ENCODE measurements at places on chromosomes 6 and 20.

GRCh38 chr20:5136096-5136495 lies 9.3 kb downstream of the CDS2 start:
- no peak for DNase-seq

DNA sequence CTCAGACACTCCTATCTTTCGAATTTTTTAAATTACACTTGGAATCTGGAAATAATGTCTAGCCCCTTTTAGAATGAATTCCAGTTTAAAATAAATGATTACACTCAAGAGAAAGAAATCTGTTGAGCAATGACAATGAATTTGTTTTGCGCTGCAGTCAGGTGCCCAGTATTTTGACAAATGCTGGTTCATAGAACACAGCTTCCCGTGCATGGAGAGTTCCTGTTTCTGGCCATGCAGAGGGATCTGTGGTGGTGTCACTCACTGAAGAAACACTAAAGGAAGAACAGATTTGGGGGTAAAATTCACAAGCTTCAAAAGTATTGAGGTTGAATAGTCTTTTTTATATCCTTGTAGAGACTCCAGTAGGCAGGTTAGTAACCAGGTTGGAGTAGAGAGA lies 113.4 kb upstream of the CEP85L start:
- no peak for DNase-seq

- no peak for DNase-seq
Measured at GRCh38 chr6:25405442-25405841, 126.3 kb downstream of the CARMIL1 start.

GRCh38 chr6:127297502-127298070 lies 30.9 kb downstream of the RNF146 start:
- DNase-seq = no peak

DNA sequence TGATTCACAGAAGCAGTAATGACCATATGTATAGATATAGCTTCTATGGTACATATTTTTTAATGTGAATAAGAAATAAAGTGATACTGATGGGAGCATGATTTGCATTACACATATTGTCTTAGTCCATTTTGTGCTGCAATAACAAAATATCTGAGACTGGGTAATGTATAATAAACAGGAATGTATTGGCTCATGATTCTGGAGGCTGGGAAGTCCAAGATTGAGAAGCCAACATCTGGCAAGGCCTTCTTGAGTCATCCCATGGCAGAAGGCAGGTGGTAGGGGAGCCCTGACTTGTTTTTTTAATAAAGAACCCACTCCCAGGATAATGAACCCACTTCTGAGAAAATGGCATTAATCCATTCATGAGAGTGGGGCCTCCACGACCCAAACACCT lies 185.6 kb upstream of the RREB1 start:
- DNase-seq = no peak

DNA sequence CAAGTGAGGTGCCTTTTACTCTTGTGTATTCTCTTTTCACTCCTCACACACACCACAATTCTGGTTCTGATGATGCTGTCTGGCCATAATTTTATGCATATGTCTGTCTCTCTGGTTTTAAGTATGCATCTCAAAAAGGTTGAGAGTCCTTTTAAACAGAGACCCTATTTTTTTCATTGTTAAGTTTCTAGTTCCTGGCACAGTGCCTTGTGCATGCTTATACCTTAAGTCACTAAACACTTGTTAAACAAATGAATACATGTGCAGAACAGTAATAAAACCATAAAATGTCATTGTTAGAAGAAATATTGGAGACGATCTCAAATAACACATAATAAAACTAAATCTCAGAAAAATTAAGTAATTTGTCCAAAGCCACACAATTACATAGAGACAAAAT lies 7.9 kb downstream of the ROS1 start:
- no peak for DNase-seq

- no peak for DNase-seq
Measured at GRCh38 chr20:37189416-37190016, 10.2 kb upstream of the MROH8 start.

DNA sequence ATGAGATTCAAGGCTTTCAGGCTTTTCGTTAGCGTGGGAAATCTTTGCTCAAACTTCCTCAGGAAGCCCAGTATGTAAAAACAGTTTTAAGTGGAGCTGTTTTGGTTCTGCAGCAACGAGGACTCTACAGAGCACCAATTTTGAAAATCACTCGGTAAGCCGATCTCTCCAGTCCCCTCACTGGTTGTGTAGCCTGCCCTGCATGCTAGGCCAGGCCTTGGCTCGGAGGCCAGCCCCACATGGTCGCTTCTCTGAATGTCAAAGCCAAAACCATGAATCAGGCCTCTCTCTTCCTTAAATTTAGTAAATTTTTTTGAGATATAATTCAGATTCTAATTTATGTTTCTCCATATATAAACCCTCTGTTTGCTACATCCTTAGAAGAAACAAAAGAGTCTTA lies 108.0 kb downstream of the CHD6 start:
- no peak for DNase-seq

- no peak for DNase-seq
Measured at GRCh38 chr20:59939052-59939878, 840 bp downstream of the PPP1R3D start.

- DNase-seq = no peak
Measured at GRCh38 chr20:37523911-37524700, 3.1 kb downstream of the NNAT start.

DNA sequence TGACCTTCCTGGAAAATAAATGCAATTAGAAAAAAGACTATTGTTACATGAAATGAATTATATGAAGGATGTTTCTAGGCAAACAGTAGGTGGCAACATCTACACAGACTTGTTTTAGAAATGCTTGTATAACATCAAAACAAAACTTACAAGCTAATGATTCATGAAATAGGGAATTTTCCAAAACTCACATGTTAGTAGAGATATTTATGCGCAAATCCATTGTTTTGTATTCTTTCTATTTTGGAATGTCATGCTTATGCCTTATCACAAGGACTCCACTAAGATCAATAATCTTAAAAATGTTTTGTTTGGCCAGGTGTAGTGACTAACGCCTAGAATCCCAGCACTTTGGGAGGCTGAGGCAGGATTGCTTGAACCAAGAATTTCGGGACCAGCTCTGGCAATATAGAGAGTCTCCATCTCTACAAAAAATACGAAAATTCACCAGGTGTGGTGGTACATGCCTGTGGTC lies 32.3 kb upstream of the LGSN start:
- DNase-seq = no peak

- DNase-seq = no peak
Measured at GRCh38 chr6:128305976-128306375, 214.4 kb downstream of the PTPRK start.

All from BJ (cell line).